Kasumi-1 (cell line): ENCODE measurements at places on chromosomes 6 and 20.

- DNase-seq = no peak
Observed at GRCh38 chr6:144683216-144684070, 398.3 kb downstream of the UTRN start.

DNA sequence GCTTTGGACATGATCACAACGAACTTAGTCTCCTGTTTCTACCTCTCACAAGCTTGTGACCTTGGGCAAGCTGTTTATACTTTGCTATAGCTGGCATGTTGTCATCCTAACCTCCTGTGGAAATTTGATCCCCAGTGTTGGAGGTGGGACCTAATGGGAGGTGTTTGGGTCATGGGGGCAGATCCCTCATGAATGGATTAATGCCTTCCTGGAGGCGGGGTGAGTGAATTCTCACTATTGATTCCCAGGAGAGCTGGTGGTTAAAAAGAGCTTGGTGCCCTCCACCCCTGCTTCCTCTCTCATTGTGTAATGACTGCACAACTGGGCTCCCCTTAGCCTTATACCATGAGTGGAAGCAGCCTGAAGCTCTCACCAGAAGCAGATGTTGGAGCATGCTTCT lies 228.9 kb downstream of the HIVEP2 start:
- no peak for DNase-seq

GRCh38 chr6:34610819-34611477 lies 54.8 kb upstream of the SPDEF start:
- no peak for DNase-seq

- DNase-seq = no peak
Observed at GRCh38 chr6:11598687-11599086, 61.1 kb downstream of the TMEM170B start.

- DNase-seq = no peak
Observed at GRCh38 chr20:25056690-25057233, 1.2 kb downstream of the ACSS1 start.

- DNase-seq = no peak
Observed at GRCh38 chr6:144745439-144745838, 460.3 kb downstream of the UTRN start.

- DNase-seq = no peak
Observed at GRCh38 chr20:57970116-57970515, 258.3 kb downstream of the ANKRD60 start.

DNA sequence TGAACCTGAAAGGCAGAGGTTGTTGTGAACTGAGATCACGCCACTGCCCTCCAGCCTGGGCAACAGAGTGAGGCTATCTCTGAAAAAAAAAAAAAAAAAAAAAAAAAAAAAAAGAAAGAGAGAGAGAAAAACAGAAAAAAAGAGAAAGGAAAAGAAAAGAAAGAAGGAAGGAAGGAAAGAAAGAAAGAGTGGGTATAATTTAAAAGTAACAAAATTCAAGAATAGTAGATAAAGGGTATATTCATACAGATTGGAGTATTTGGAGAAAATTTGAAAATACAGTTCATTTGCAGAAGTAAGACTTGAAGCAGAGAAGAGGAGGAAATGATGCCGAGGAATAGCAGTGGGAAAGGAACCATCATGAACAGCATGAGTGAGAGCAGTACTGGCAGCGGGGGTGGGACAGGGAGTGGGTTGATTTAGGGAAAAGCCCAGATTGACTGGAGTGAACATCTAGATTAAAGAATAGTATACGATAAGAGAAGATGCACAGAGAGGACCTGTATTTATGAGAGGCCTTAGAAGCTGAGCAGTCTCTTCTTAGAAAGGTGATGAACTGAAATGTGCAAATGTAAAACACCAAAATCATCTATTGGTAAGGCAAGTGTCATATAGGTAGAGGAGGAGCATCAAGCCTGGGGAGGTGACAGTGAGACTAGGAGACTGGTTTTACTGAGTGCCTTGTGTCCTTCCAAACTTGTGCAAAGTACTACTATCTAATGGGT lies 17.8 kb upstream of the HLA-DRB1 start:
- no peak for DNase-seq

DNA sequence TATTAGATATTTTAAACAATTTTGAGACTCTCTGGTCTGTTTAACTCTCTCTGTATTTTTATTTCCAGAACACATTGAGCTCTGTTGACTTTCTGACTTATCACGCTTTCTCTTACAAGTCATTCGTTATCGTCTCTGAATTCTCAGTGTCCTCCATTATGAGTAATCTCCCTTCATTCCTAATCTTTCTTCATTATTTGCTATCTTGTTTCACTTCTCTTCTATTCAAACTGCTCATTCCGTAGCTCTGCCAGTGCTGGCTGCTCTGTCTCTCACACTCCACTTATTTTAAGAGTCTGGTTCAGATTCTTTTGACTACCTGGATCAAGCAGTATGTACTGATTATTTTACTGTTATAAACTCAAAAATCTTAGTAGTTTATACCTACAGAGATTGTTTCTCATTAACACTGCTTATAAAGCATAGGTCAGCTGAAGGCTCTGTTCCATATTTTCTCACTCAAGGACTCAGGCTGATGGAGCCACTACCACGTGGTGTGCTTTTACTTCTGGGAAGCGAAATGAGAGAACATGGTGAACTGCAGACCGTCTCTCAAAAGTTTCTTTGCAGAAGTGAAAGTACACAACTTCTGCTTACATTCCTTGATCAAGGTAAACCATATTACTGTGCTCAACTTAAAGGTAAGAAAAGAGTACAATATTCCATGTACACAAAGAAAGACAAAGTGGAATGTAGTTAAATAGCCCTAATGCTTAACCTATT lies 485.2 kb downstream of the GRIK2 start:
- no peak for DNase-seq

DNA sequence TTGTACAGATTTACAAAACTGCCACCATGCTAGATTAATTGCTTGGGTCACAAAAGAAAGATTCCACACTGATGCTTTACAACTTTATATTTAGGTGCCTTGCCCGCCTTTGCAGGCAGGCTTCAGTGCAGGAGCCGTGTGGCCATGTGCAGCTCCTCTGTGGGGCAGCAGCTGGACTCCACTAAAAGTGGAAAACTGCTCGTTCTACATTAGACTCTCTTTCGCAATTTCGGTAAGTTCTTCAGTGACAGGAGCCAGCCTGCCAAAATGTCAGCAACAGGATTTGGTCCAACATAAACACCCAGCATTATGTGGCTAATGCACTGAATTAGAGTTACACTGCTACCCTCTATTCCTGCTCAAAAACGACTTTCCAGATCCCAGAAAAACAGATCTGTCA lies 174.4 kb upstream of the KCNK16 start:
- DNase-seq = no peak

DNA sequence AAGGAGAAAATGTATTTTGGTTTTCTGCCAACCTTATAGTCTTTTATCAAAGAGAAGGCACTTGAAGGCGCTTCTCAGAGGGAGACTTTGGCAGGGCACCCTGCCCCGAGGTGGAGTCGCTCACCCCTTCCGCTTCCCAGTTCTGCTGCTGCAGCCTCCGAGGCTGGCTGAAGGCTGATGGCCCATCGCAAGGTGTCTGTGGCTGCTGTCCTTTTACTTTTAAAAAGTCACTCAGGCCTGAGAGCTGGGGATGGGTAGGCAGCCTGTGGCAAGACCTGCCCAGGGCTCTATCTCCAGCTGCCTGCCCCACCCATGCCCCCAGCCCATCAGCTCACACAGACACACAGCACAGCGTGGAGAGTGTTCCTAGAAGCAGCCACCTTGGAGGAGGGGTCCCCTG lies 206.6 kb upstream of the CST7 start:
- no peak for DNase-seq

- no peak for DNase-seq
Observed at GRCh38 chr20:32457479-32457986, 99.4 kb downstream of the ASXL1 start.

- no peak for DNase-seq
Observed at GRCh38 chr6:5813625-5814027, 193.1 kb downstream of the NRN1 start.

DNA sequence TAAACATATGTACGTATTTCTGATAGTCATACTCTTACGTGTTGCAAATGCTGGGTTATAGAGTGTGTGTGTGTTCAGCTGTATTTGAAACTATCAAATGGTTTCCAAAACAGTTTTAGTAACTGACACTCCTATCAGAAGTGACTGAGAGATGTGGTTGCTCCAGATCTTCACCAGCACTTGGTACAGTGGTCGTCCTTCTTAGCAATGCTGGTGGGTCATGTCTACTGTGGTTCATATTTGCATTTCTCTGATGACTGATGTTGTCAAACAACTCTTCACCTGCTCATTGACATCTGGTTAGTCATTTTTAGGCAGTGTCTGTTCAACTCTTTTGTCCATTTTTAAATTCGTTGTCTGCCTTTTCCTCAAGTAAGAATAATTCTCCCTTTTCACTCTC lies 259.3 kb downstream of the KIF16B start:
- no peak for DNase-seq

GRCh38 chr6:56992036-56992435 lies 37.1 kb downstream of the BEND6 start:
- DNase-seq = no peak

- DNase-seq = peak; percentile 31
Observed at GRCh38 chr6:67885081-67886033, 749.7 kb upstream of the ADGRB3 start.

- peak; percentile 65 for DNase-seq
Observed at GRCh38 chr6:137967689-137968454, 100.8 kb downstream of the TNFAIP3 start.

GRCh38 chr6:28811873-28812272 lies 111.9 kb downstream of the TRIM27 start:
- peak; percentile 24 for DNase-seq

DNA sequence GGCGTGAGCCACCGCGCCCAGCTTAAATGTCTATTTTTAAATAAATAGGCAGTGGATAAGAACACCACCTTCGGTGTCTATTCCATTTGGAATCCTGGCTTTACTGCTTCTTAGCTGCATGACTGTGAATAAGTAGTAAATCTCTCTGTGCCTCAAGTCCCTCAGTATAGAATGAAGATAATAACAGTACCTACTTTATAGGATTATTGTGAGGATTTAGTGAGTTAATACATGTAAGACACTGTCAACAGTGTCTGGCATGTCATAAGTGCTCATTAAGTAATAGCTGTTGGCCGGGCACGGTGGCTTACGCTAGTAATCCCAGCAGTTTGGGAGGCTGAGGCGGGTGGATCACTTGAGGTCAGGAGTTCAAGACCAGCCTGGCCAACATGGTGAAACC lies 10.1 kb downstream of the TPX2 start:
- no peak for DNase-seq

DNA sequence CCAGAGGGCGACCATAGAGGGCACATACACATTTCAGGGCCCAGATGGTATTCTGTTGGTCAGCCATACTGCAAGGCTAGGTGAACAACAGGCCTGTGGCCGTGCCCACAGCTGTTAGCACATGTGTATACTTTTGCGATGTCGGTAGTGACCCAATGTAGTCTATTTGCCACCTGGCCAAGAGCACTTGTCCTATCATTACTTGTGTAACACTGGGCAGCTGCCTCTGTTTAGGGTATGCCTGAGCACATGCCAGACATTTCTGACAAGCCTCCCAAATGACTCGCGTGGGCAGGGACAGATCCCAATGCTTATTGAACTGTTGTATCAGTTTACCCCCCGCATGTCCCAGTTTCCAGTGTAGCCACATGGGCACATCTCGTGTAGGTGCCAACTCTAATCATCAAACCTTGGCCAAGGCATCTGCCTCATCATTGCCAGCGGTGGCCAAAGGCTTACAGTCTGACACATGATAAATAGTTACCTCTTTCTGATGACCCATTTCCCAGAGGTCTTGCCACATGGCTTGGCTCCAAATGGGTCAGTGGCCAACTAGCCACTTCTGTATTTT lies 74.4 kb upstream of the FBXL4 start:
- no peak for DNase-seq

DNA sequence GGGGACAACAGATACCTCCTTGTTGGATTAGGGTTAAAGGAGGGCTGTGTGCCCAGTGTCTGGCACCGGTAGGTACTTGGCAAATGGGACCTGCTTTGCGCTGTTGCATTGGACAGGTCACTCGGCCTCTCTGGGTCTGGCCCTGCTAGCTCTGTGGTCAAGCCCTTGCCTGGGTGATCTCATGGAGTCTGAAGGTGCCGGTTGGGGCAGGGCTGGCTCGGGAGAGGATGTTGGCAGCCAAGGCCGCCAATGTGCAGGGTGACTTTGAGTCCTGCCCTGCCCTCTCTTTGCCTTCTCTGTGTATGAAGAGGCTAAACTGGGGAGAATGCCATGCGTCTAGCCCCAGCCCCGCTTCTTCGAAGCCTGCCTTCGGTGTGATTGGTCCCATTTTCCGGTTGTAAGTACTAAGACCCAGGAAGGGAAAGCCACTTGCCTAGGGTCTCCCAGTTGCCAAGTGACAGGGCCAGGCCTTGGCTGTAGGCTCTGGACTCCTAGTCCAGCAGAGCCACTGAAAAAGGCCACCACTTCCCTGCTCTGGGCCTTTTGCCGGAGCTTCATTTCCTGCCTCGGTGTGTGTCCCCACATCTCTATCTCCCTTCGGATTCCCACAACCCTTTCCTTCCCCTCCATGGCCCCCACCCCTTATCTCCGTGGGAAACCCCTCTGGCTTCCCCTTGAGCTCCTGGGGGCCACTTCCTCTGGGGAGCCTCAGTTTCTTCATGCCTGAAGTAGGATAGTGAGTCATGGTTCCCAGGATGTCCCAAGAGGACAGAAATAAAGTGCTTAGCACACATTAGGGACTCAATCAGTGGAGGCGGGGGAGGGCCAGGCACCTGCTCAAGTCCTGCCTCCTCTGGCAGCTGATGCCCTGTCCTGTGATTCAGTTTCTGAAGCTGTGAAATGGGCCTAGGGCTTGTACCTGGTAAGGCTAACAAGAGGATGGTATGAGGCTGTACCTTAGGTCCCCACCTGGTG lies 3.9 kb downstream of the SRC start:
- no peak for DNase-seq
